ENCODE measurements at places on chromosomes 3 and 15.

DNA sequence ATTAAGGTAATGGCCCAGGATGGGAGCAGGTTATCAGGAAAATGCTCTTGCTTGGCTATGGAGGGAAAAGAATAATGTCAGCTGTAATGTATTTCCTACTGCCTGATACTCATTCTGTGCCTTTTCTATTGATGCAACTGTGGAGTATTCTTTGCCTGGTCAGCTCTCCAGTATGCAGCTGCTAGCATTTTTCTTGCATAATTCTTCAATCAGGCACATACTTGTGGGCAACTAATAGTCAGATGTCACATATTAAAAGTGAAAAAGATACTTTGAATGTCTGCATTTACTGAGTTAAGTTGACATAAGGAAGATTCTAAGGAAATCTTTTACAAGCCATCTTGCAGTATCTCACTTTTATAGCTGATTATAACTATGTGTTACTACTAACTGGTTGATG, 29.5 kb downstream of the CD80 start:
- no peak for DNase-seq

DNA sequence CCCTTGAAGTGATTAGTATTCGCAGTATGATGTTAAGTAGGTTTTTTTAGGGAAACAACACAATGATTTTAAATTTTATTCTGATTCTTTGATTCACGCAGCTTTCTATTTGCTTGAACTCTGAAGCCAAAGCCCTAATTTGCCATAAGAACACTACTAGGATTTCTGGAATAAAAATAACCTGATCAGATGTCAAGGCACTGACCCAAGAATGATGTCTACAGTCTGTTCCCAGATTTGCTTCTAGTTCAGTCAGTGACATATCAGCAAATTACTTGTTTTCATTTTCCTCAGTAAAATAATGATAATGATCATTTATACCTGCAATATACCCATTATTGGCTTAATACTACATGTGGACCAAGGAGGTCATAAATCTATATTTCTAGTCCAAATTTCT, 179.5 kb upstream of the EIF1B start:
- DNase-seq: no peak

GRCh38 chr15:69809421-69809820, 288.3 kb downstream of the TLE3 start:
- DNase-seq: no peak

DNA sequence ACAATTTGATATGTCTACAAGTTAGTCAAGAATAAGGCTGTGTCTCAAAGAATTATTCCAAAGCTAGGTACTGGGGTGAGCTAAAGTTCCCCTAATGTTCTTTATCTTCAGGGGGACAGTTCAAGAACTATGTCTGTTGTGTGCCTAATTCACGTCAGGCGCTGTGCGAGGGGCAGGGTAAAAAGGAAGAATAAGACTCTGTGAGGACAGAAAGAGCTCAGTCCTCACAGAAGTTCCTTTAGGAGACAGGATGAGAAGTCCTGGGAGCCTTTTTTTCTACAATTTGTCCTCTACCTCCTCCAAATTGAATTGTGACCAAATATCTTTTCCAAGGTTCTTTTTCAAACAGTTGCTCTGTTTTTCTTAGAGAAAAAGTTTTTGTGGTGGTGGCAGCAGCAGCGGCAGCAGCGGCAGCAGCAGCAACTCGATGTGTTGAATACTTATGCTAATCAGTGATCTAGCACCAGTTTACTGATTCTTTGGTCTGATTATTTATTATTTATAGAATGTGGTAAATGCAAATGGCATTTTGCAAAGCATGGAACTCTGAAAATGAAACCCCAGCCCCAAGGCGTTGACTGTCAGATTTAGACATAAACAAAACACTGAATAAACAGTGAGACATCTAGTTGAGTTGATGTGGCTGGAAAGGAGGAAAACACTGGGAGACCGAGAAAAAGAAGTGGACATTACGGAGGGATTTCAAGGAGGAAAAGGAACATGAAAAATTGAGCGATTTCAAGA, 88.6 kb downstream of the GTPBP8 start:
- no peak for DNase-seq

- DNase-seq: no peak
Measured at GRCh38 chr3:154616298-154616697, 186.3 kb upstream of the GPR149 start.

GRCh38 chr3:53824795-53825194, 21.4 kb downstream of the CHDH start:
- DNase-seq: no peak

DNA sequence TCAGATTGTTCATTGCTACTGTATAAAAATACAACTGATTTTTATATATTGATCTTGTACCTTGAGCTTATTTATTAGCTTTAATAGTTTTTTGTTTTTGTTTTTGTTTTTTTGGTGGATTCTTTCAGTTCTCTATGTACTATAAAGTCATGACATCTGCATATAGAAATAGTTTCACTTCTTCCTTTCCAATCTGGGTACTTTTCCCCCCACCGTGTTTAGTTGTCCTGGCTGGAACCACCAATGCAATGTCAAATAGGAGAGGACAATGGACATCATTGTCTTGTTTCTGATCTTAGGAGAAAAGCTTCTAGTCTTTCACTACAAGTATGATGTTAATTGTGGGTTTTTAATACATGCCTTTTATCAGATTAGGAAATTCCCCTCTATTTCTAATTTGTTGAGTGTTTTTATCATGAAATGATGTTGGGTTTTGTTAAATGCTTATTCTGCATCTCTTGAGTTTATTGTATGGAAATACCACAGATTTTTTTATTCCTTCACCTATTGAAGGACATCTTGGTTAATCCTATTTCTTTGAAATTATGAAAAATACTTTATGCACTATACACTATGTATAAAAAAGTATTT, 2.8 kb upstream of the XCR1 start:
- DNase-seq: no peak

- DNase-seq: no peak
Measured at GRCh38 chr3:189508784-189509501, 122.2 kb upstream of the TP63 start.

DNA sequence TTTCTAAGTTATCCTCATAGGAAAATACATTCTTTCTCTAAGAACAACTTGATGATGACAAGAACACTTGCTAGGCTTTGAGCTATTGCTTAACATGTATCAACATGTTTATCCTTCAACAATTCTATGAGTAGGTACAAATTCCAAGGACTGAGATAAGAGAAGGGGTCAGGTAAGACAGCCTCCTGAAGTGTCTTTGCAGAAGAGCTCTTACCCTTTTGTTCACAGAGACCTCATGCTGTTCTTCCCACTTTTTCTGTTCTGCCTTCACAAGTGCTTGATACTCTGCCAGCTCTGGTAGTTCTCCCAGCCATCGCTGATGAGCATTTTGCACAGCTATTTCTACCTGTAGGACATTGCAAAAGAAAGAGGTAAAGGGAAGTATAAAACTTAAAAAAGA, 50.9 kb downstream of the CEP152 start:
- peak; percentile 3 for DNase-seq

- DNase-seq: no peak
Measured at GRCh38 chr3:148757238-148758215, 59.8 kb downstream of the AGTR1 start.

GRCh38 chr3:101458387-101458786, 54.6 kb downstream of the SENP7 start:
- no peak for DNase-seq

DNA sequence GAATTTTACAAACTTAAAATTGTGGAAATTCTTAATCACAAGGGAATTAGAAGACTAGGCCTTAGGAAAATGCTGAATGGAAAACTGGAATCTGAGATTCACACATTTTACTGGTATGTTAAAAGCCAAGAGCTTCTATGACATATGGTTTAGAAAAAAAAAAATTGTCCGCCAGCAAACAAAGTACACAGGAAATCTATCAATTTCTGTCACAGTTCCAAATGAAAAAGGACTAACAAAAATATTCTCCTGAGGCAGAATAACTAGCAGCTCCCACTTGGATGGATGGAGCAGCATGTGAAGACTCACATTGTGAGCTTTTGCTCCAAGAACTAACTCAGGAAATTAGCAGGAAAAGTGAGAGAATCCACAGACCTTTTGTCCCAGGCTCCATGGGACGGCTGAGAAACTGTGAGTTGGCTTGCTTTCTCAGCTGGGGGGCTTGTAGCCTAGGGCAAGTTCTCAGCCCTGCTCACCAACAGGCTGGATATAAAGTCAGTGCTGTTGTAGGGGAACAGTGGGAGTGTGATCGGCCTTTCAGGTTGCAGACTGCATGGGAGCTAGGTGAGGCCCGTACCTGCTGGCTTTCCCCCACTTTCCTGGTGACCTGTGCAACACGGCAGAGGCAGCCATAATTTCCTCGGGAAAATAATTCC, 731.1 kb upstream of the SGO1 start:
- DNase-seq: peak; percentile 38

DNA sequence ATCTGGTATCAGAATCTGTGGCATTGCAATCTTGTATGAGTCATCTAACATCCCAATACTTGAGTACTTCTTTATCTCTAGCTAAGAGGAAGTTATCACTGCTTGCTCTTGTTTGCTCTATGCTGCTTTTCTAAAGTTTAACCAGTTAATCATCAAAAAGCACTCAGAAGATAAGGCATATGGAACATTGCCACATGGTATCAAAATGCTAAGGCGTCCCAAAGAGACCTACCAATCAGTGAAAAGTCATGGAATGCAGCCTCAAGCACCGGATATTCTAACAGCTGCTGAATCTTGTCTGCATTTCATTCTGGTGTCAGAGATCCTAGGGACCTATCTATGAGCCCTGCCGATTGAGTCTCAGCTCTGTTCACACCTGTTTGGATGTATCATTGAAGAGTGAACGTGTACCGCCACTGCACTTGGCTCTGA, 192.8 kb downstream of the ARPP21 start:
- no peak for DNase-seq

DNA sequence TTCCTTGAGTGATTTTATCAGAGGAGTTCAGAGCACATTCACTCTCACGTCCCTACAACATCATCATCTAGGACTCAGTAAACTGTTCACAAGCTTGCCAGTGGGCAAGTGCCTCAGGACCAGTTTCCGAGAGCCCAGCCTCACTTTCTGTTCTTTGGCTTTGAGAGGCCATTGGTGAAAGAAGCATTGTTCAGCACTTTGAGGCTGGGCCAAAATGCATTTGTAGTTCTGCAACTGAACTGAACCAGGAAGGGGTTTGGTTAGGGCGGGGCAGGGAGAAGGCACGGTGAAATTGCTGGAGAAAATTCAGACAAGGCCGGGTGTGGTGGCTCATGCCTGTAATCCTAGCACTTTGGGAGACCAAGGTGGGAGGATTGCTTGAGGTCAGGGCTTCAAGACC, 222.1 kb upstream of the CHRM5 start:
- DNase-seq: no peak

DNA sequence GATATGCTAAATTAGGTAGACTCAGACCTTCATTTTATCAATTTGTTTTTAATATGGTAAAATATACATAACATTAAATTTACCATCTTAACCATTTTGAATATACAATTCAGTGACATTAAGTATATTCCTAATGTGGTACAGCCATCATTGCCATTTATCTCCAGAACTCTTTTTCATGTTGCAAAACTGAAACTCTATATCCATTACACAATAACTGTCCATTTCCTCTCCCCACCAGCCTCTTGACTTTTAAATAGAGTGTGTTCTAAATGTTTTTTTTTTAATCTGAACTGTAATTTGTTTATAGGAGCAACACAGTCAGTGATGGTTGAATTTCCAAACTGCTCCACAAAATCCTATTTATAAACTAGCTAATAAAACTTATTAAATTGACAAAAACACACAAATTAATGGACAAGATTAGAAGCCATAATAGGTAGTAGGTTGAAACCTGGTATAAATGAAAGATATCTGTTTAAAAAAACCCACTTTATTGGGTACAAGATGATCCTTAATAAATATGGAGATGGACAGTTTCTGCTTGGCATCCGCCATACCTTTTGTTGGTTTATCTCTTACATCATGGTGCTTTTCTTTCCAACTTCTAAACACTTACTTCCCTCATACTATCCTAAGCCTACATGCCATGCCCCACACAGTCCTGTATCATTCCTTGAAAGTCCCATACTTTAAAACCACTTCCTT, 142.4 kb downstream of the ZPLD1 start:
- DNase-seq: no peak

DNA sequence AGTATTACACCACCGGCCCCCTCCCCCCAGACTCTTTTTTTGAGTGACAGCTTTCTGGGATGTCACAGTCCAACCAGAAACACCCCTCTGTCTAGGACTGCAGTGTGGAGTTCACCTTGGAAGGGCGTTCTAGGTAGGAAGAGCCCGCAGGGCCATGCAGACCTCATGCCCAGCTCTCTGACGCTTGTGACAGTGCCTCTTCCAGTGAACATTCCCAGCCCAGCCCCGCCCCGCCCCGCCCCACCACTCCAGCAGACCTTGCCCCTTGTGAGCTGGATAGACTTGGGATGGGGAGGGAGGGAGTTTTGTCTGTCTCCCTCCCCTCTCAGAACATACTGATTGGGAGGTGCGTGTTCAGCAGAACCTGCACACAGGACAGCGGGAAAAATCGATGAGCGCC, 63.6 kb downstream of the AAGAB start:
- no peak for DNase-seq

Measured in NCI-H2171 treated with DMSO at 0.1 percent for 48 hours (cell line).